ENCODE measurements at places on chromosomes 13 and 19.

DNA sequence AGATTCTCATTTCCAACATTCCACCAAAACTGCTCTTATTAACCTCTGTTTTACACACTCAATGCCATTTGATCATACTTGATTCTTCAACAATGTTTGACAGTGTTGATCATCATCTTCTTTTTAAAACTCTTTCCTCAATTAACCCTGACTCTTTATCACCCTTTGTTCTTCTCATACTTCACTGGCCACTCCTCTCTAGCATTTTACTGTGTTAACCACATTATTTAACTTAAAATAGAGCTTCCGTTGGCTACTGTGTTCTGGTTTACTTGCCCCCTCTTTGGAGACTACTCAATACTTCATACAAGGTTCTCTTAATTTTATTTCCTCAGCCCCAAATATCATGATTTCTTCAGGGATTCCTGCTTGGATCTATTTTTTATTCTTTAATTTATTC is 121.1 kb upstream of the SPRY2 start:
- no peak for DNase-seq

- DNase-seq = no peak
Measured at GRCh38 chr13:25910991-25911419, 140.8 kb downstream of the SHISA2 start.

DNA sequence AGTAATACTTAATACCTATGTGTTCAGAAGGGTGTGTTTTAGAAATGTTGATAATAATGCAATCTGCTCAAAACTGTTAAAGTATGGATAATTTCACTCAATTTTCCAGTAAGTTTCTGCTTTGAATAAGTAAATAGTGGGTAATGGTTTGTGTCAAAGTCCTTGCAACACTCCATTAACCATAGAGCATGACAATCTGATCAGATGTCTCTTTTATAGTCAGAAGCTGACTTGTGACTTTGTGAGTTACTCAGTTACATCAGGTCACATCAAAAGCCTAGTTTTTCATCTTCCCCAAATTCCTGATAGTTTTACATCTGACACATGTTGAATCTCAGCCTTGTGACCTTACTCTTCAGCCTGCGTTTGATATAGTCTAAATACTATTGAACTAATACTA is 338.0 kb downstream of the EFNB2 start:
- DNase-seq = no peak

- DNase-seq = no peak
Measured at GRCh38 chr13:50514249-50514648, 329.2 kb downstream of the DLEU7 start.

GRCh38 chr19:40804783-40805242 is 5.8 kb downstream of the EGLN2 start:
- DNase-seq = no peak

- DNase-seq = no peak
Measured at GRCh38 chr19:11404588-11405222, 14.4 kb downstream of the RGL3 start.

DNA sequence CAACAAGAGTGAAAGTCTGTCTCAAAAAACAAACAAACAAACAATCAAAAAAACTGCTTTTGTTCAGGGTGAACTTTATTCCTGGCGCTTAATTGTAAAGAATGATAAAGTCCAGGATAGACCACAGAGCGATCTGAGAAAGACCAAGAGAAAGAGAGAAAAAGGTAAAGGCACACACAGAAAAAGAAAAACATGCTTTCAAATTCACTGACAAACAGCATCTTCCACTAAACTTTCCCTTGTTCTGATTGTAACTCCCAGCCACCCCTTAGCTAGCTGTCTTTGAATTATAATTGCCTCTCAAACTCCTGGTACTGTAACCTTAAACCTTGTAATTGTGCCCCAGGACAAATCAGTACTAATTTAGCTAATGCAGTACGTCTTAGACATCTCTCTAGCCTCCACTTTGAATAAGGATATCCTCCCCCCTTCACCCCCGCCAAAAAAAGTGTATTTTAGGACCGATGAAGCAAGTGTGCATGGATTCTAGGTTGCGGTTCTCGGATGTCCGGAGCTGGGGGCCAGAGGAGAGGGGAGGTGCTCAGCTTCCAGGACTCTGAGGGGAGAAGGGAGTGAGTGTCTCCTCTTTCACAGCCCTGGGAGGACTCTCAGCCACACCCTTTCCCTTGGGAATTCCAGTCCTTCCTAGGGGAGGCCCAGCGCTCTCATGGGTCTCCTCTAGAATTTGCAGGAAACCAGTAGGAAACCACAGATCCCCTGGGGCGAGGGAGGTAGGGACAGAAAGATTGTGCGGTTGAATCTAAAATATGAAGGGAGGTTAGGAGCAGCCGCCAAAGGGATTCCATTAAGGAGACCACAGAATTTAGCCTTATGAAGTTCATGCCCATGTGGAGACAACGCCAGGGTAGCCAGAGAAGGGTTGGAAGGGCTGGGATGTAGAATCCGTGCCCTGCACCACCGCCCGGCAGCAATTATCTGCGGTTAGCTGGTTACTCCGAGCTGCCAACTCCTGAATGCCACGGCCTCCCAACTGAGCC is 19.7 kb downstream of the ZNF536 start:
- DNase-seq = no peak

DNA sequence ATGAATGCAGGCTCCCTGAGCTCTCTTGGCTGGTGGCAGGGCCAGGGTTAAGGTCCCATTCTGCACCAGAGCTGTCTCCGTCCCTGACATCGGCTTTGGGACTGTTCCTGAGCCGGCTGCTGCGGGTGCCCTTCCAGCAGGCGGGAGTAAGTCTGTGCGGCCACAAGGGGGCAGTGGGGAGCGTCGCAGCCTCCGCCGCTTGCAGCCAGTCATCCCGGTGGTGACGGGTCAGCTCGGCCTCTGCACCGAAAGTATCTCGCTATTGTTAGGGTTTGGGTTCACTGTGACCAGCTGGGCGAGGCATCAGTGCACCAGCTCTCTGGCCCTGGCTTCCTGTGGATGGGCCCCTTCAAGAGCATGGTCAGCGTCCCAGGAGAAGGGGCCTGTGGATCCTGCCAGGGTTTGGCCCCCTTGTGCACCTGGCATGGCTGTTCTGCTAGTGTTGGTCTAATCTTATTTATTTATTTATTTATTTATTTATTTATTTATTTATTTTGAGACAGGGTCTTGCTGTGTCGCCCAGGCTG is 15.1 kb downstream of the NDUFB7 start:
- DNase-seq = peak; percentile 64

DNA sequence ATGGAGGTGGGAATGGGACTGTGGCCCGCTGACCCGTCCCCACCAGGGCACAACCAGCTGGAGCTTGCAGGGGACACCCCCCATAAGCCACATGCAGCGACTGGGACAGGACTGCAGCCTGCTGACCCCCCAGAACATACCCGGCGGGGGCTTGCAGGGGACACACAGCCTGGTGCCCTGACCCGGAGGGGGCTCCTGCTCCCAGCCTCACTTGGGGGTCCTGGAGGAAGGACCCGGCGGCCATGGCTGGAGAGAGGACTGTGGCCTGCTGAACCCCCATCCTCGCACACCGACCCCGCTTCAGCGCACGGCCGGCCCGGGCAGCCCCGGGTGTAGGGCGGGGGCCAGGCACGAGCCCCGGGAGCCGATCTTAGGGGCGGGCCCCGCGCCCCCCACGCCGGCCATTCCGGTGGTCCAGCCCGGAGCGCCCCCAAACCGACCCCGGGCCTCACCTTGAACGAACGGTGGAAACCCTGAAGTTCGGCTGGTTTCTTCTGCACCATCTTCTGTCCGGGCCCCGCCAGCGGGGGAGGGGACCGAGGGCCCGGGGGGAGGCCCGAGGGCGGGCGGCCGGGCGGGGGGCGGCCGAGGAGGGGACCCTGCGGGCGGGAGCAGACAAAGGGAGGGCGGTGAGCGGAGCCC is 574 bp downstream of the MKNK2 start:
- peak; percentile 23 for DNase-seq

GRCh38 chr19:10418485-10419199 is 1.7 kb upstream of the PDE4A start:
- no peak for DNase-seq

DNA sequence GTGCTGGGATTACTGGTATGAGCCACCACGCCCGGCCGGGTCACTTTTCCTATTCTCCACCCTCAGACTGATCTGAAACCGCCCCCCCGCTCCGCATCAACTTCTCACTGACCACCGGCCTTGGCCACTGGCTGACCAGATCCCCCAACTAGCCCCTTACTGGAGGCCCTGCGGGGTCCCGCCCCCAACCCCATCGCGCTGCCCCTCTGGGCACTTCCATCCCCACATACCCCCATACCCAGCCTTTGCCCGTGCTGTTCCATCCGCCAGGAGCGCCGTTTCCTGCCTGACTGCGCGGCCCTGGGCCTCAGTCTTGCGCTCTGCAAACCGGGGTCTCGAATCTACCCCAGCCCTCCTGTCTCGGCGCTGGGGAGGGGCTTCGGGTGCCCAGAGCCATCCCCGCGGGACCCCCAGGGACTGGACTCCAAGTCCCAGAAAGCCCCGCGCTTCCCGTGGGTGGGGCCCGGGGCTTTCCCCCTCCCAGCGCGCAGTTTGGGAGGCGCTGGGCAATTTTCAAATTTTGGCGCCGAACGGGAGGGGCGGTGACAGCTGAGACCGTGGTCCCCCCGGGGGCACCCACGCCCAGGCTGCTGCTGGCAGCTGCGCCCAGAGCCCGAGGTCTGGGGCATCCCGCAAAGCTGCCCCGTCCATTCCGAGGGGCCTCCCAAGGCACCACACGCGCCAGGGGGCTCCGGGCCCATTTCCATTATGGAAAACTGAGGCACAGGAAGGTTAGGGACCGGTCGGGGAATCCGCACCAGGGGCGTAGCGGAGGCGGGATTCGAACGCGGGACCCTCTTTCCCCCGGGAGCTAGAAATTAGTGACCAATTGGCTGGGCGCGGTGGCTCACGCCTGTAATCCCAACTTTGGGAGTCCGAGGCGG is 5.2 kb upstream of the LMNB2 start:
- DNase-seq = peak; percentile 52

- DNase-seq = no peak
Measured at GRCh38 chr13:85170372-85170771, 628.8 kb downstream of the SLITRK6 start.

- peak; percentile 47 for DNase-seq
Measured at GRCh38 chr19:3062165-3063105, at the start of gene TLE5. Gene TLE5 (minus strand): TSS chr19:3062495. CDS start chr19:3062200, 295 bp downstream.

DNA sequence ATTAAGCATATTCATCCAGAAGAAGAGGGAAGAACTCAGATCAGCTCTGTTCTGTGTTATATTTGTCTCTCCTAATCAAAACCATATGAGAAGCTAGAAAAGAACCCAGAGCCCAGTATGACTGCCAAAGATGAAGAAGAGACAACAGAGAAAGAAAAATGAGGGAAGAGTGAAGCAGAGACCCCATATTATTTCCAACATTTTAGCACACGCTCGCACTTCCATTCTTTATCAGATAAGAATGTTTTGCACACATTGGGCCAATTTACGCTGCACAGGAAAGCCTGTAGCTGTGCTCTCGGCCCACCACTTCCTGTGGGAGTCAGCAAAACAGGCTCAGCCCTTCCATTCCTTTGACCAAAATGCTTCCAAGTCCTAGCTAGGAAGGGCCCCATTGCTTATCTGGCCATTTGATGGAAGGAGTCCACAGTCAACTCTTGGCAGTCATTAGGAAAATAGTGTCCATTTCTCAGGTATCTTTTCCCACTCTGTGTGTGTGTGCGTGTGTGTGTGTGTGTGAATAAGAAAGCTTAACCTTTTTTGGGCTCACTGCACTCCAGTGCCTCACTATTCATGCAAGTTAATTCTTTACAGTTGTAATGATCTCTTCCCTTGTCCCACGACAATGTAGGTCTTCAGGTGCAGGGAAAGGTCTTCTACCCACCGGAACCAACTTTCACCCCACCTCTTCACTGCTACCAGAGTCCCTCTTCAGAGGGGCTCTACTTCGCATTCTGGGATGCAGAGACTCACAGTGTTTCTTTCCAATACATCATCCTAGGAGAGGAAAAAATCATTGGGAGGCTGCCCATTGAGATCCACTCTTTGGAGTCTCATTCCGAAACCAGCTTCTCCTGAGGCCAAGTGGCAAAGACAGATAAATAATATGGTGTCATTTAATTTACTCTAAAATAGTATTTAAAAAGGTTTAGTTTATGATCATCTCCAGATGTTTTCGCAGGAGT is 237.5 kb downstream of the COG6 start:
- no peak for DNase-seq

DNA sequence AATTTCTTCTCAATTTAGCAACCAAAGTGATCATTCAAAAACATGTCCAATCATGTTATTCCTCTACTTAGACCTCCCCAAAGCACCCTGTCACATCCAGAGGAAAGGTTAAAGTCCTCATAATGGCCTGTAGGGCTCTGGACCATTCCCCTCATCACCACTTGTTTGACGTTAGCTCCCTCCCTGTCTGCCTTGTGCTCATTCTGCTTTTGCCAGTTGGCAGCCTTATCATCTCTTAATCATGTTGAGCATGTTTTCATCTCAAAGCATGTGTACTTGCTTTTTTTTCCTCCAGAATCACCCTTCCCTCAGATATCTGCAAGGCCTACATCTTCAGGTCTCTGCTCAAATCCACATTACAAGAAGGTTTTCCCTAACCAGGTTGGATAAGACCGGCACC is 25.9 kb downstream of the UBAC2 start:
- no peak for DNase-seq

- no peak for DNase-seq
Measured at GRCh38 chr19:15971224-15971780, 22.5 kb downstream of the OR10H4 start.

- no peak for DNase-seq
Measured at GRCh38 chr13:39370554-39370953, 232.4 kb downstream of the LHFPL6 start.

DNA sequence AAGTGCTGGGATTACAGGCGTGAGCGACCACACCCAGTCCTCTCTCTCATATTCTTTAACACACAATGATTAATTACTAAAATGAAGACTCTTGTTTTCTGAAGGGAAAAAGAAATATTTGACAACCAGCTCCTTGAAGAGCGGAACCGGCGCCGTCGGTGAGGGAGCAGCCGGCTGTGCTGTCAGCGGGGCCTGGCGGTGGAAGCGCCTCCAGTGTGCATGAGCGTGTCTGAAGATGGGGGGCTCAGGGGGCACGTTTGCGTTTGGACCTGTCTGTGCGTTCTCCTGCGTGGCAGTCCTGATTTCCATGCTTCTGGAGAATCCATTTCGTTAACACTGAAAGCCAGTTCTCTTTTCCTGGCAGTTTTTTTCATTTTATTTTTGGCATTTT is 7.3 kb upstream of the NDUFS7 start:
- DNase-seq = no peak

- no peak for DNase-seq
Measured at GRCh38 chr19:56692206-56692895, 20.8 kb upstream of the ZNF835 start.

GRCh38 chr13:48296528-48296927 is 7.0 kb upstream of the RB1 start:
- no peak for DNase-seq

Data from stimulated activated CD8-positive, alpha-beta memory T cell treated with anti-CD3 and anti-CD28 coated beads, Interleukin-4, amount 100 ng/mL, for 24 hours (primary cell).